ENCODE measurements at places on chromosomes 3 and 15.
A peak's percentile ranks its signal among the peaks of the same experiment; 100 is the strongest.

- H3K27me3 ChIP-seq, result peaks cover 6% of the 10 kb centered on the region
- H3K4me3 ChIP-seq, result no peak overlapping the region
- H3K4me1 ChIP-seq, result no peaks in the 10 kb centered on the region
- H3K27ac ChIP-seq, result no peak overlapping the region
- H3K36me3 ChIP-seq, result no peaks in the 10 kb centered on the region
Measured at GRCh38 chr15:88077296-88078020, 179.1 kb downstream of the NTRK3 start.

GRCh38 chr15:78989701-78990240, 44.9 kb upstream of the CTSH start:
- H3K27me3 ChIP-seq, result no peaks in the 10 kb centered on the region
- H3K36me3 ChIP-seq, result no peaks in the 10 kb centered on the region
- peaks cover 12% of the 10 kb centered on the region for H3K4me1 ChIP-seq

DNA sequence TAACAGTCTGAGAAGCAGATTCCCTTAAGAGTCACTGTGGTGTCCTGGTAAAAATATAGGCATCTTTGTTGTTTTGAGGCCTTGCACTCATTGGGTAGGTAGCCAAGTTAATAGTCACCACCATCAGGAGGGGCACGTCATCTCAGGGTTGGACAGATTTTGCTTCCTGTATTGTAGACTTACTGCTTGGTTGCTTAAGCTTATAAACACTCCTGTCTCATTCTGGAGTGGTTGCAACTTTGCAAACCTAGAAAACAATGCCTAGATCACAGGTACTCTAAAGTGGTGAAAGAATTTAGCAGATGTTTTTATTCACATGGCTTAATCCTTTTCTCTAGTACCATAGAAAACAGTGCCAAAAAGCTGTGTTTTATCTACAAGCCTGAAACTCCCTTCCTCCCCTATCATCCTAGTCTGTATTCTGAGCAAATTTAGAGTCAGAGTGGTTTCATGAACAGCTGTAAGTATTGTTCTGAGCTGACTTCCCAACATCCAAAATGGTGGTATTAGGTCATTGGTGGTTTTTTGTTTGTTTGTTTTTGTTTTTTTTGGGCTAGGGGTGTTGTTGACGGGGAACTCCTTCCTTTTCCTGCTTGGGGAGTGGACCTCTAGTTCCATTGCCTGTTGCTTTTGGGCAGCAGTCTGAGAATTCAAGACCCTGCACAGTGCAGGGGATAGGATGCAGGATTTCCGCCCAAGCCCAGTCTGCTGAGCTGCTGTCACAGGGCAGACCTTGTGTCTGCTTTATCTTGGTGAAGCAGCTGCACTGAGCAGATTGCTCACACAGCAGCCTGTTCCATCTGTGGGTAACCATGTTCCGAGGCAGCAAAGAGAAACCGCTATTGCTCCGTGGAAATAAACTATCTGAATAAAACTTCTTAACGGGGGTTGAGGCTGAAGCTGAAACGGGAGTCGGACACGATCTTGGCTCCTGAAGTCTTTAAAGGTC, 202.0 kb downstream of the AKAP13 start:
- peaks cover 67% of the 10 kb centered on the region for H3K4me1 ChIP-seq
- H3K4me3 ChIP-seq, result peak overlapping the region; percentile 61
- H3K27ac ChIP-seq, result peak overlapping the region; percentile 84
- DNase-seq, result peak; percentile 81

DNA sequence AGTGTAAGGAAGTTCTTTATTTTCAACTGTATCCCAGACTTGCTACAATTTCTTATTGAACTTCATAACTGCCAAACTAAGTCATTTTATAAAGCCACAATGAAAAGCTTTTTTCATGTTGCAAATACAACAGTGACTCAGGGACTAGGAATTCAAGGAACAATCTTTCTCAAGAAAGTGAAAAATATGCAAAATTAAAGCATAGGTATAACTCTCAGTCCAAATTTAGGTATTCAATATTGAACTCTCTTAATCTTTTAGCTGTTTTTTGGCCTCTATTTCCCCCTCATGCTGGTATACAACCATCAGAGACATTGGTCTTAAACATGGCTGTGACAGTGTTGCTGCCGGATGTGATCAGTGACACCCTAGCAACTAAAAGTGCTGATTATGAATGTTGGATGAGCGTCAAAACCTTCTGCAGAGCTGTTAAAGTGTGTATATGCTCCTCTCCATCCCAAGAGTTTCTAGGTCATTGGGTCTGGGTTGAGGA, 476.9 kb downstream of the ZNF385D start:
- H3K27ac ChIP-seq, result no peak overlapping the region
- no peak overlapping the region for H3K4me3 ChIP-seq
- H3K36me3 ChIP-seq, result no peaks in the 10 kb centered on the region
- no peak for DNase-seq

GRCh38 chr3:161575901-161576300, 79.3 kb downstream of the OTOL1 start:
- no peak overlapping the region for H3K27ac ChIP-seq
- no peaks in the 10 kb centered on the region for H3K4me1 ChIP-seq
- DNase-seq, result no peak
- H3K36me3 ChIP-seq, result no peaks in the 10 kb centered on the region
- no peaks in the 10 kb centered on the region for H3K27me3 ChIP-seq
- H3K4me3 ChIP-seq, result no peak overlapping the region

- no peak for DNase-seq
- no peak overlapping the region for H3K4me3 ChIP-seq
- no peak overlapping the region for H3K27ac ChIP-seq
- no peaks in the 10 kb centered on the region for H3K27me3 ChIP-seq
- H3K36me3 ChIP-seq, result no peaks in the 10 kb centered on the region
- no peaks in the 10 kb centered on the region for H3K4me1 ChIP-seq
Measured at GRCh38 chr3:133563186-133563591, 10.3 kb upstream of the CDV3 start.

- no peak overlapping the region for H3K27ac ChIP-seq
- H3K4me3 ChIP-seq, result peak overlapping the region; percentile 4
- no peaks in the 10 kb centered on the region for H3K4me1 ChIP-seq
- DNase-seq, result no peak
- peaks cover 14% of the 10 kb centered on the region for H3K27me3 ChIP-seq
Measured at GRCh38 chr3:55147856-55148720, 220.2 kb upstream of the LRTM1 start.

GRCh38 chr3:58350627-58351013, 17.9 kb downstream of the PXK start:
- H3K36me3 ChIP-seq, result no peaks in the 10 kb centered on the region
- H3K27me3 ChIP-seq, result no peaks in the 10 kb centered on the region
- no peak overlapping the region for H3K4me3 ChIP-seq
- no peak for DNase-seq

GRCh38 chr3:100159331-100160153, 45.2 kb upstream of the FILIP1L start:
- no peaks in the 10 kb centered on the region for H3K27me3 ChIP-seq
- H3K4me1 ChIP-seq, result peaks cover 61% of the 10 kb centered on the region
- DNase-seq, result no peak
- peak overlapping the region; percentile 69 for H3K27ac ChIP-seq

DNA sequence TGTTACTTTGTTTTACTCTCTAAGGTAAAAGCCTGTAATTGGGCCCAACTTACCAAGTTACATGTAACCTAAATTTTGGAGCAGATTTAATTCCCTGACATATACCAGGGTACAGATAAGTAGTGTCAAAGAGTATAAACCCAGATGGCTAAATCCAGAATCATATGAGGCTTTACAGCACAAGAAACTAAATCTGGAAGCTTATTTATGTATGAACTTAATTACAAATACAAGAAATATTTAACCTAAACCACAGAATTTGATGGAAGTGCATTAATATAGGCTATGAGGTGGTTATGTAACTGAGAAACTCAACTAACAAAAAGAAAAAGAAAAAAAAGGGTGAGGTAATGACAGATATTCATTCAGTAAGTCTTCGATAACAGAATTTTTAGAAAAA, 930.2 kb upstream of the ALCAM start:
- H3K4me3 ChIP-seq, result no peak overlapping the region
- no peaks in the 10 kb centered on the region for H3K4me1 ChIP-seq
- DNase-seq, result no peak
- H3K36me3 ChIP-seq, result no peaks in the 10 kb centered on the region

GRCh38 chr15:56628893-56629532, 104.3 kb downstream of the ZNF280D start:
- no peak for DNase-seq
- no peak overlapping the region for H3K27ac ChIP-seq

GRCh38 chr15:68553314-68553993, 25.3 kb upstream of the CORO2B start:
- H3K4me3 ChIP-seq, result no peak overlapping the region
- no peak overlapping the region for H3K27ac ChIP-seq
- peaks cover 12% of the 10 kb centered on the region for H3K4me1 ChIP-seq
- no peaks in the 10 kb centered on the region for H3K36me3 ChIP-seq
- DNase-seq, result no peak
- no peaks in the 10 kb centered on the region for H3K27me3 ChIP-seq

GRCh38 chr3:190862209-190863118, at the start of gene GMNC:
Gene GMNC, minus strand, starts transcription at chr3:190862694. Its CDS starts 79 bp downstream, at chr3:190862615.
- peak within 1 kb of the TSS; percentile 60 for H3K4me3 ChIP-seq
- peak within 1 kb of the TSS; percentile 78 for H3K27ac ChIP-seq
- peaks cover 5% of the 10 kb centered on the region for H3K4me1 ChIP-seq
- no peaks in the 10 kb centered on the region for H3K36me3 ChIP-seq
- peak; percentile 86 for DNase-seq
- H3K27me3 ChIP-seq, result no peaks in the 10 kb centered on the region

GRCh38 chr3:195105389-195105788, 165.6 kb downstream of the XXYLT1 start:
- DNase-seq, result no peak
- no peak overlapping the region for H3K27ac ChIP-seq
- no peaks in the 10 kb centered on the region for H3K27me3 ChIP-seq
- H3K36me3 ChIP-seq, result no peaks in the 10 kb centered on the region

- no peak overlapping the region for H3K27ac ChIP-seq
- H3K4me3 ChIP-seq, result no peak overlapping the region
- no peaks in the 10 kb centered on the region for H3K4me1 ChIP-seq
- no peaks in the 10 kb centered on the region for H3K36me3 ChIP-seq
- H3K27me3 ChIP-seq, result peaks cover 13% of the 10 kb centered on the region
Measured at GRCh38 chr3:132154619-132155018, 119.8 kb upstream of the CPNE4 start.

DNA sequence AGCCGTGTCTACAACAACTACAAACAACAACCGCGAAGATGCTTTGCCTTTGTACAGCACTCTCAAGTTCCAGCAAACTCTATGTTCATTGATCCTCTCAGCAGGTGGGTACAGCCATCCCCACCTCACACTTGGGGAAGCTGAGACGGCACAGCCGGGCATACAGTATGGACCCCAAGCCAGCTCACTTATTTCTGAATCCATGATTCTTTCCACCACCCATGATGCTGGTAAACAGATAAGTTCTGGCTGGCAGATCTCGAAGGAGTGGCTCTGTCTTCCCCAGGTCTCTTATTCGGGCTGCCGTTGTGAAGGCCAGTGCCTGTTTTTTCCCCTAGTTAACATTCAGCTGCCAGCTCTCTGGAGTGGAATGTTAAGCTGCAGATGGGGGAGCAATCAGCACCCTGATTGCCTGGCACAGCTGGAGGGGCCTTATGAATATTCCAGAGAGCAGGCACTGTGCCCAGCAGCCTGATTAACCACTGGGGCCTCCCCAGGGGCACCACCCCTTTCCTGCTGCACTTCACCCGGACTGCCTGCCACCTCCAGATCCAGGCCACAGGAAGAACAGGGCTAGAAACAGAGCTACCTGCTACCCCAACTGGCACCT, 73.2 kb downstream of the CORO2B start:
- H3K4me1 ChIP-seq, result peaks cover 10% of the 10 kb centered on the region
- no peak overlapping the region for H3K27ac ChIP-seq
- peak; percentile 62 for DNase-seq
- no peaks in the 10 kb centered on the region for H3K27me3 ChIP-seq
- H3K4me3 ChIP-seq, result no peak overlapping the region

DNA sequence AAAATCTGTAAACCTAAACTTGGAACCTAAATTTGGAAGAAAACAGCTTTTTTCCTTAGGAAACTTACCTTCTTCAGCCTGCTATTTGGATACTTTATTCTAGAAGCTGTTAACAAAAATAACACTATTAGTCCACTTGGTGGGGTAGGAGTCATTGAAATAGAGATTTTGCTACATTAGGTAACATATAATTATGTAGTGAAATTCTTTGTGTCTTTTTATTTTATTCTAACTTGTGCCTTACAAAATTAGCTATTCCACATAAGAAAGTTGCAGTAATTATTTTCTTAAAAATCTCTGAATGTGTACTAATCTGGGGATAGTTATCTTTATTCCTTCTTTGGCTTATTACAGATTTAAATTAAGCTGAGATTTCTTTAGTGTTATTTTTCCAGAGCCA, 360.4 kb upstream of the ROBO2 start:
- H3K27ac ChIP-seq, result no peak overlapping the region
- no peak for DNase-seq
- H3K27me3 ChIP-seq, result no peaks in the 10 kb centered on the region
- H3K36me3 ChIP-seq, result no peaks in the 10 kb centered on the region
- H3K4me3 ChIP-seq, result no peak overlapping the region
- no peaks in the 10 kb centered on the region for H3K4me1 ChIP-seq

GRCh38 chr15:100011235-100011634, 278.0 kb upstream of the LYSMD4 start:
- H3K4me1 ChIP-seq, result no peaks in the 10 kb centered on the region
- no peaks in the 10 kb centered on the region for H3K27me3 ChIP-seq
- no peak overlapping the region for H3K4me3 ChIP-seq

DNA sequence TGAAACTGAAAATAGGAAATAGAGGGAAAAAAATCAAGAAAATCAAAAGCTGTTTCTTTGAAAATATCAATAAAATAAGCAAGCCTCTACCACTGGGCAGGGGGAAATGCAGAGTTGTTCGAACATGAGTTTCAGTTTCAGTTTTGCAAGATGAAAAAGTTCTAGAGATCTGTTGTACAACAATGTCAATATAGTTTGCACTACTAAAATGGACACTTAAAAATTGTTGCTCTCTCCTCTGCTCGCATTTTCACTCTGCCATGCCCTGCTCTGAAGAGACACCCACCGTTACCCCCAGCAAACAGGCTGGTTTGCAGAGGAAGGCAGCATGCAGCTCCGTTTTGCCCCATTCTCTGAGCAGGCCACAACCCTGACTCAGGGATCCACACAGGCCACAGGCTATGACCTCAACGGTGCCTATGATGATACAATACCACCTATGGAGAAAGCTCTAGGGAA, 64.5 kb downstream of the ZNF148 start:
- peak overlapping the region; percentile 34 for H3K4me3 ChIP-seq
- H3K27ac ChIP-seq, result no peak overlapping the region
- peaks cover 36% of the 10 kb centered on the region for H3K36me3 ChIP-seq
- DNase-seq, result no peak

Measured in heart right ventricle (tissue), 16 donors.